NCI-H1930 (cell line): ENCODE measurements at places on chromosomes 16 and 17.

- no peak for DNase-seq
Observed at GRCh38 chr17:36877771-36878170, 59.5 kb upstream of the LHX1 start.

- no peak for DNase-seq
Observed at GRCh38 chr17:48925251-48925990, 17.2 kb downstream of the UBE2Z start.

DNA sequence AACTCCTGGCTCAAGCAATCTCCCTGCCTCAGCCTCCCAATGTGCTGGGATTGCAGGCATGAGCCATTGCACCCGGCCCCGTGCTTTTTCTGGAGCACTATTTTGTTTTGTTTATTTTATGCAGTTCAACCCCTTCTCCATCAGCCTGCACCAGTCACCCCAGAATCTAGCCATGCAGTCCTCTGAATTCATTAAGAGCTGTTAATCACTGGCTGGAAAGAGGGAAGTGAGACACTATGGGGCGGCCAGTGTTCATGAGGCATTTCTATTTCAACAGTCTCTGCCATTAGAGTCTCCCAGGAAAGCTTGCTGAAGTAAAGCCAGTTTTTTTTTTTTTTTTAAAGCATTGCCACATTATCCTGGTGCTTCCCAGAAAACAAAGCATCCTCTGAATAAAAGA is 1.7 kb downstream of the VWA3A start:
- DNase-seq, result no peak

DNA sequence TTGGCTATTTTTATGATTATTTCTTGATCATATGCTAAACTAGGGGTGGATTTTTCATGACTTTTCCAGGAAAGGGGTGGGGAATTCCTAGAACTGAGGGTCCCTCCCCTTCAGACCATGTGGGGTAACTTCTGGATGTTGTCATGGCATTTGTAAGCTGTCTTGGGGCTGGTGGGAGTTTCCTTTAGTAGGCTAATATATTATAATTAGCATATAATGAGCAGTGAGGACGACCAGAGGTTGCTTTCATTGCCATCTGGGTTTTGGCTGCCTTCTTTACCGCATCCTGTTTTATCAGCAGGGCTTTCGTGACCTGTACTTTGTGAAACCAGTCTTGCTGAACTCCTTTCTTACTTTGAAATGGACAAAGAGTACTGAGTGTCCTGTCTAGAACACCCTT is 40.4 kb upstream of the ABCA5 start:
- no peak for DNase-seq

GRCh38 chr16:75555213-75555706 is 792 bp downstream of the TMEM231 start:
- peak; percentile 73 for DNase-seq

DNA sequence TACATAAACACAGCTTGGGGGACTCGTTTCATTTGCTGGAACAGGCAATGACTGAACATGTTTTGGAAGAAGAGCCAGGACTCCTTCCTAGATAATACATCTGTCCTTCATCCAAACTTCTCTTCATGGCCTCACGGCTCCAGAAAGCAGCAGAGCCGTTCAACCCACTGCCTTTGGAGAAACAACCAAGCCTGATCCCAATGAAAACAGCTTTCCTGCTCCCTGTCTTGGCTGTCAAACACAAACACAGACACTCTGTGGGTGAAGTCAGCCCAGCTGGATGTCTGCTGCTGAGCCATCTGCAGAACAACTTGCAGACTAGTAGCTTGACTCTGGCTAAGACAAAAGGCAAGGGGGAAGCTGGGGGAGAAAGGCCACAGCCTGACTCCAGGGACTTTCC is 345.1 kb upstream of the PSMD7 start:
- DNase-seq, result no peak

- no peak for DNase-seq
Observed at GRCh38 chr16:30769379-30770089, 7.4 kb downstream of the RNF40 start.

DNA sequence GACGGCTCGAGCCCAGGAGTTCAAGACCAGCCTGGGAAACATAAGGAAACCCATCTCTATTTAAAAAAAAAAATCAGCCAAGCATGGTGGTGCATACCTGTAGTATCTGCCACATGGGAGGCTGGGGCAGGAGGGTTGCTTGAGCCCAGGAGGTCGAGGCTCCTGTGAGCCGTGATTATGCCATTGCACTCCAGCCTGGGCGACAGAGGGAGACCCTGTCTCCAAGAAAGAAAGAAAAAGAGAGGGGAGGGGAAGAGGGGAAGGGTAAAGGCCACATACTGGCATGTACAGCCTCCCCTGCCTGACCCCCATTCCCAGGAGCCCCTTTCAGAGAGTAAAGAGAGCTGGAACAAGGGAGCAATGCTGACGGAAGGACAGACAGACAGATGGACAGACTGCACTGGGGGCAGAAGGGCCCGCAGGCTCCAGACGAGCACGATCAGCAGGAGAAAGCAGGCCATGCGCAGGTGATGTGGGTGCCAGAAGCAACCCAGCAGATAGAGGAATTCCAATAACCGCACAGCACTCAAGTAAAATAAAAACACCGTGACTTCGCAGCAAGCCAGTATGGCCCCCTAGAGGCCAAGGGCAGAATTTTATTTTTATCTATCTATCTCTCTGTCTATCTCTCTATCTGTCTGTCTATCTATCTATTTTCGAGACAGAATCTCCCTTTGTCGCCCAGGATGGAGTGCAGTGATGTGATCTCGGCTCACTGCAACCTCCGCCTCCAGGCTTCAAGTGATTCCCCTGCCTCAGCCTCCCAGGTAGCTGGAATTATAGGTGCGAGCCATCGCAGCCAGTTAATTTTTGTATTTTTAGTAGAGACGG is 27.1 kb upstream of the SNN start:
- peak; percentile 31 for DNase-seq

GRCh38 chr17:61122326-61122913 is 277.2 kb upstream of the TBX2 start:
- DNase-seq, result no peak

- DNase-seq, result no peak
Observed at GRCh38 chr16:9518051-9518450, 426.6 kb downstream of the HAPSTR1 start.

- DNase-seq, result no peak
Observed at GRCh38 chr17:64580384-64581315, 73.9 kb downstream of the CEP95 start.

- DNase-seq, result no peak
Observed at GRCh38 chr17:1174263-1174880, 5.4 kb downstream of the ABR start.

DNA sequence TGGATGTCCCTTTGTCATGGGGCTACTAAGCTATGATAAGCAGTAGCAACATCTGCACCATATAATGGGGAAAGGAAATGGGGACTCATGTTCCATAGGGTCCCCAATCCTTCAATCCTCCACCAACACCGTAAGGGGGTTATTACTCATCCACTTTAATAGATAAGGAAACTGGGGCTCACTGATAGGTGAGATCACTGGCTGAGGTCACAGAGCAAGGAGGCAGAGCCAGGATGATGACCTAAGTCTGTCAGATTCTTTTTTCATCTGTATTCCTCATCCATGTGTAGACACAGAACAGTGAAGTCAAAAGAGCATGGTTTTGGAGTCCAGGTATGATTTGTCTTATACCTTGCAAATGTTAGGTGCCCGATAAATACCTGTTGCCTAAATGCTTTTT is 10.5 kb upstream of the ADAMTS18 start:
- DNase-seq, result no peak

GRCh38 chr17:39196808-39197291 is 619 bp downstream of the CACNB1 start:
- no peak for DNase-seq
